Esophagus muscularis mucosa (tissue), 4 donors: ENCODE measurements at places on chromosomes 2 and 18.
A peak's percentile ranks its signal among the peaks of the same experiment; 100 is the strongest.

- no peak overlapping the region for H3K4me3 ChIP-seq
- no peak overlapping the region for H3K27ac ChIP-seq
- no peaks in the 10 kb centered on the region for H3K27me3 ChIP-seq
- no peak for DNase-seq
Measured at GRCh38 chr2:217660423-217660822, 342.4 kb downstream of the TNS1 start.

- no peaks in the 10 kb centered on the region for H3K27me3 ChIP-seq
- H3K36me3 ChIP-seq = no peaks in the 10 kb centered on the region
- H3K4me3 ChIP-seq = no peak overlapping the region
- no peak for DNase-seq
Measured at GRCh38 chr2:40202798-40203400, 249.0 kb downstream of the SLC8A1 start.

DNA sequence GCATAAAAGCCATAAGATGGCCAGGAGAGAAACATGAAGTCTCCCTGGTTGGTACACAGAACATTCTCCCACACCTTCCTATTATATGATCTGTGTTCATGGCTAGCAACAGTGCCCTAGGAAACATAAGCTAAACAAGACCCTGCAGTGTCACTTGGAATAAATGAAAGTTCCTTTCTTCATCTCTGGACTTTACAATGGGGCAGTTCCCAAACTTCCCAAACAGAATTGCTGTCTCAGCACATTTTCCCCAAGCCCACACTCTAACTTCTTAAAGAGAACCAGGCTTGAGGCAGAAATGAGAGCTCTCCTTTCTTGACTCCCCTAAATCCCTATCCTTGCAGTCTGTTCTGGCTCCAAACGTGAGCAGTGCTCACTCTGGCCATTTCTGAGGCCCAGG is 173.2 kb upstream of the CREB1 start:
- peaks cover 12% of the 10 kb centered on the region for H3K4me1 ChIP-seq
- no peaks in the 10 kb centered on the region for H3K36me3 ChIP-seq
- H3K4me3 ChIP-seq = no peak overlapping the region
- H3K27ac ChIP-seq = no peak overlapping the region
- DNase-seq = no peak

DNA sequence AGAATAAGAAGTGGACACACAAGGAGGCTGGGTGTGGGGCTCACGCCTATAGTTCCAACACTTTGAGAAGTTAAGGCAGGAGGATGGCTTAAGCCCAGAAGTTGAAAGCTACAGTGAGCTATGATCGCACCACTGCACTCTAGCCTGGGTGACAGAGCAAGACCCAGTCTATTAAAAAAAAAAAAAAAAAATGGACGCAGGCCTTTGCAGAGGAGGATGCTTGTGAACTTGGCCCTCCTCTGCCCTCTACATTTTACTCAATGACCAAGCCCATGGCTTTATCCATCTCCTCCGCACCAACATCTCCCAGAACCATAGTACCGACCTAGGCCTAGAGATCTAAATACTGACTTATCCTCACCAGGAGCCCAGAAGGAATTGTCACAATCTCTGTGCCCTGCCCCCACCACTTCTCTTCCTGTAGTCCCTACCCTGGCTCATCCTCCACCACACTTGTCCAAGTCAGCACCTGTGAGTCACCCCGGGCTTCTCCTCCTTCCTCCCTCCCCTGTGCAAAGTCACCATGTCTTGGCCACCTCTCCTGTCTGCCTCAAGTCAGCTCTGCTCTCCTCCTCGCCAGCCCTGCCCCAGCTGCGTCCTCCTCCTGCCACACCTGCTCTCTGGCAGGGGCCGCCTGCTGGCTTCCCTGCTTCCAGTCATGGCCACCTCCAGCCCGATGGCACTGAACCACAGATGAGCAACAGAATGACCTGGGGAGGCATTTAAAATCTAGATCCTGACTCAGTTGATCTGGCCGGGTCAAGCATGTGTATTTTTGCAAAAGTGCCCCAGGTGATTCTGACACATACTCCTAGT is 35.8 kb upstream of the ASPRV1 start:
- H3K27me3 ChIP-seq = no peaks in the 10 kb centered on the region
- peaks cover 28% of the 10 kb centered on the region for H3K36me3 ChIP-seq
- H3K27ac ChIP-seq = no peak overlapping the region
- no peak overlapping the region for H3K4me3 ChIP-seq
- DNase-seq = no peak

- H3K4me3 ChIP-seq = peak overlapping the region; percentile 48
- H3K27ac ChIP-seq = peak overlapping the region; percentile 43
- H3K4me1 ChIP-seq = peaks cover 14% of the 10 kb centered on the region
Measured at GRCh38 chr2:70767079-70767698, 811 bp downstream of the ADD2 start.
